ENCODE measurements at places on chromosomes 16 and 17. TPM values are rescaled to one million over a fixed set of nuclear protein-coding genes. Genes with fewer than 3 reads are reported as not detected.

TP53TG3C gene
- total RNA-seq: not detected

ASGR1 gene
- 16.4 TPM for total RNA-seq

RNF227 gene
- 1.2 TPM for total RNA-seq

GUCY2D gene
- not detected for total RNA-seq

WNT3 gene
- 1.9 TPM for total RNA-seq

ZNF469 gene
- 1.3 TPM for total RNA-seq

SLC46A1 gene
- 4.5 TPM for total RNA-seq

SLC47A1 gene
- 11.6 TPM for total RNA-seq

NPIPB8 gene
- total RNA-seq: not detected

CCL15 gene
- total RNA-seq: not detected

RAB40B gene
- total RNA-seq: 6.5 TPM

ZFPM1 gene
- total RNA-seq: 2.0 TPM

DOC2B gene
- 0.07 TPM for total RNA-seq

KRT33B gene
- total RNA-seq: not detected

FBXW10B gene
- total RNA-seq: 0.21 TPM

Data from pulmonary artery endothelial cell (primary cell).